ENCODE measurements at places on chromosomes 1 and 21.

DNA sequence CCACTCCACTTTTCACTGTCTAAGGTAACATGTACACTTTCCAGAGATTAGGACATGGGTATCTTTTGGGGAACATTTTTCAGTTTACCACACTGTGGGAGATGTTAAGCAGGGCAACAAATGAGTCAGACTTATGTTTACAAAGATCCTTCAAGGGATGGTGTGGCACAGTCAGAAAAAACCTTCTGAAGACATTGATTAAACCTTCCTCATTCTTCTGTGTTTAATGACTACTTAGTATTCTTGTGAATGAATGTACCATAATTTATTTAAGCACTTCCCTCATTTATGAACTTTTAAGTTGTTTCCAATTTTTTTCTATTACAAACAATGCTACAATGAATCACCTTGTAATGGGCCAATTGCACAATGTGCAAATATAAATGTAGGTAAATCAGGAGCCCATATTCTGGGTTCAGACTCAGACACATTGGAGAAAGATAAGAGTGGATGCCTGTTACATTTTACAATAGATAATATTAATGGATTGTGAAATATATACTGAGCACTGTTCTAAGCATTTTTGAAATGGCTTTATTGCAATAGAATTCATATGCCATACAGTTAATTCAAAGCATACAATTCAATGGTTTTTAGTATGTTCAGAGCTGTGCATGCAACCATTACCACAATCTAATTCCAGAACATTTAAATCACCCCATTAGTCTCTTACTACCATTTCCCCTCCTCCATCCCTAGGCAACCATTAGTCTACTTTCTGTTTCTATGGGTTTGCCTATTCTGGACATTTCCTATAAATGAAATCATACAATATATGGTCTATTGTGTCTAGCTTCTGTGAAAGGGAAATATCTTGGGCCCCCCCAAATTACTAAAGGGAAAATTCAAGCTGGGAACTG lies 1.9 kb upstream of the SFT2D2 start:
- no peak for DNase-seq

DNA sequence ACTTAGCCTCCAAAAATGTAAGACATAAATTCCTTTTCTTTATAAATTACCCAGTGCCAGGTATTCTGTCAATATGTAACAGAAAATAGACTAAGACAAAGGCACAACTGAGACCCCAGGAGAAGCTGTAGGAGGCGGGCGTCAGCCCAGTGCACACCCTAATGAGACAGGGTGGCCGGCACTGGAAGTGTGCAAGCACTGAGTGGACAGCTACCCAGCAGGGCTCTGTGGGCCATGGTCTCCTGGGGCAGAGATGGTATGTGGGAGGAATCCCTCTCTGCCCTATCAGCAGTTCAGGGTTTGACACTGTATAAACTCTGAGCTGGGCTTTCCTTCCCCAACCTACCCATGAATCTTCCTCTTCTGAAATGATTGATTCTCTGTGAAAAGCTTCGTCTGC lies 139.5 kb downstream of the GLIS1 start:
- DNase-seq, result no peak

- DNase-seq, result no peak
These were observed 19.5 kb downstream of the PLA2G5 start for GRCh38 chr1:20089328-20090077.

DNA sequence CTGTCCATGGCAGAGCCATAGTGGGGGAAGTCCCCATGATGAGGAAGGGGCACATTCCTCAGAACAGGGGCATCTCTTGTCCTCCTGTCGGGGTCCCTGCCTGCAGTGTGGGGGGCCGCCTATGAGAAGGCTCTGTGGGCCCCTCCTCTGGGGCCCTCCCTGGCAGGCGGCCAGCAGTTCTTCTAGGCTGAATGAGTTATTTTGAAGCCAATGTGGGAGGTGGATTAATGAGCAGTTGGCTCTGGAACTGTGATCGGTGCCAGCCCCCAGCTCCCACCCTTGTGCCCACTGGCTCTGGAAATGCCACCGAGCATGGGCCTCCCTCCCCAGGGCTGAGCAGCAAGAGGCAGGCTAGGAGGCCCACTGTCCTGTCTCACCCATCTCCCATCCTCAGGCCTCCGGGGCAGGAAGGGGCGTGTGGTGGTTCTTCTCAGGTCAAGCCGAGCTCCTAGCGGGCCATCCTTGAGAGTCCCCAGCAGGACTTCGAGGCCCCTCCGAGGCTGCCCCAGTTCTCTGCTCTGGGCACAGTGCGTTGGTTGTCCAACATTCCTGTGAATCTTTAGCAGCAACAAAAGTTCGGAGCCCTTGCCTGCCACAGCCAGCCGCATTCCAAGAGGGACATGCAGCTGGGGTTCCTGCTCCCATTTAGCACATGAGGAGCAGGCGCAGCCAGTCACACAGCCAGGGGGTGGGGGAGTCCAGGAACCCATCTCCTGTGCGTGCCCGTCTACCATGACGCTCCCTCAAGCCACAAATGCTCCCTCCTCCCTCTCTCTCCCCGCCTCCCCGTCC lies 57.2 kb downstream of the EDN2 start:
- DNase-seq, result no peak

- no peak for DNase-seq
These were observed 111.9 kb upstream of the C21orf91 start for GRCh38 chr21:17931080-17931479.

- DNase-seq, result no peak
These were observed 9.2 kb downstream of the RNF2 start for GRCh38 chr1:185054365-185055060.

GRCh38 chr1:227245613-227246320 lies 72.5 kb downstream of the CDC42BPA start:
- DNase-seq, result no peak

DNA sequence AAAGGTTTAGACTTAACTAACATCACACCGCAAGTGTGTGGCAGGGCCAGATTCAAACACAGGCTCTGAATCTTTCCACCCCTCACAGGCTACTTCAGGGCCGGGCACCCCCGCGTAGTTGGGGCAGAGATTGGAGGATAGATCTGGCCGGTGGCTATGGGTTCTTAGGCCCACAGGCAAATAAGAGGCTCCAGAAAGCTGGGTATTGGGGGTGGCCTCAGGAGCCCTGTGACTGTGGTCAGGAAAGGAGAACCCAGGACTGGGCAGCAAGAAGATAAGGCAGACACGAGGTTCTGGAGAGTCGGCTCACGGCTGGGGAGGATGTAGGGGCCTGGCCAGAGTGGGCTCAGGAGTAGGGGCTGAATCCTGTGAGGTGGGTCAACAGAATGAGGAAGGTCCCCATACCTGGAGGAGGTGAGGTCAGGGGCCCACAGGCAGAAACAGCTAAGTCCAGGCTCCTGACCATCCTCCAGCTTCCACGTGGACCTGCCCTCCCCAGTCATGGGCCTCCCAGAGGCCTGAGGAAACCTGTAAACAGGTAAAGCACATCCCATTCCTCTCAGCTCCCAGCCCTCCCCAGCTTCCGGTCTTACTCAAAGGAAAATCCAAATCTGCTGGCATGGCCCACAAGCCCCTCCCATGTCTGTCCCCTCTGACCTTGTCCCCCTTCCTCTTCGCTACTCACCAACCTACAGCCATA lies 306.2 kb downstream of the MATN1 start:
- DNase-seq, result no peak

DNA sequence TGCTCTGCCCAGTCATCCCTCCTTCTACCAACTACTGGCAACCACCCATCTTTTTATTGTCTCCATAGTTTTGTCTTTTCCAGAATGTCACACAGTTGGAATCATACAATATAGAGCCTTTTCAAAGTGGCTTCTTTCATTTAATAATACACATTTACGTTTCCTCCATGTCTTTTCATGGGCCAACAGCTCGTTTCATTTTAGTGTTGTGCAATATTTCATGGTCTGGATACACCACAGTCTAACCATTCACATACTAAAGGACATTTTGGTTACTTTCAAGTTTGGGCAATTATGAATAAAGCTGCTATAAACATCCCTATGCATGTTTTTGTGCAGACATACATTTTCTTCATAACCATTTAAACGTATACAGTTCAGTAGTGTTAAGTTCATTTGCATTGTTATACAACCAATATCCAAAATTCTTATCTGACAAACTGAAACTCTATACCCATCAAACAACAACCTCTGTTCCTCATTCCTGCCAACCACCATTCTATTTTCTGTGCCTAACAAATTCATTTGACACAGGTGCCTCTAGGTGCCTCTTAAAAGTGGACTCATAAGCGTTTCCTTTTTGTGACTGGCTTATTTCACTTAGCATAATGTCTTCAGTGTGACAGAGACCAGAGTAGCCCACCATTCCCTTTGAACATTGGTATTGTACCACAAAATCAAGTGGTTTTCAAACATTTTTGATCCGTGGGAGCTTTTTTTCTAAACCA lies 138.1 kb downstream of the NR5A2 start:
- no peak for DNase-seq

- DNase-seq, result no peak
These were observed 99.0 kb upstream of the RUNX3 start for GRCh38 chr1:25028907-25029599.

- DNase-seq, result no peak
These were observed 42.1 kb upstream of the DEPDC1 start for GRCh38 chr1:68538941-68539340.
